ENCODE measurements at places on chromosomes 2 and 18.

DNA sequence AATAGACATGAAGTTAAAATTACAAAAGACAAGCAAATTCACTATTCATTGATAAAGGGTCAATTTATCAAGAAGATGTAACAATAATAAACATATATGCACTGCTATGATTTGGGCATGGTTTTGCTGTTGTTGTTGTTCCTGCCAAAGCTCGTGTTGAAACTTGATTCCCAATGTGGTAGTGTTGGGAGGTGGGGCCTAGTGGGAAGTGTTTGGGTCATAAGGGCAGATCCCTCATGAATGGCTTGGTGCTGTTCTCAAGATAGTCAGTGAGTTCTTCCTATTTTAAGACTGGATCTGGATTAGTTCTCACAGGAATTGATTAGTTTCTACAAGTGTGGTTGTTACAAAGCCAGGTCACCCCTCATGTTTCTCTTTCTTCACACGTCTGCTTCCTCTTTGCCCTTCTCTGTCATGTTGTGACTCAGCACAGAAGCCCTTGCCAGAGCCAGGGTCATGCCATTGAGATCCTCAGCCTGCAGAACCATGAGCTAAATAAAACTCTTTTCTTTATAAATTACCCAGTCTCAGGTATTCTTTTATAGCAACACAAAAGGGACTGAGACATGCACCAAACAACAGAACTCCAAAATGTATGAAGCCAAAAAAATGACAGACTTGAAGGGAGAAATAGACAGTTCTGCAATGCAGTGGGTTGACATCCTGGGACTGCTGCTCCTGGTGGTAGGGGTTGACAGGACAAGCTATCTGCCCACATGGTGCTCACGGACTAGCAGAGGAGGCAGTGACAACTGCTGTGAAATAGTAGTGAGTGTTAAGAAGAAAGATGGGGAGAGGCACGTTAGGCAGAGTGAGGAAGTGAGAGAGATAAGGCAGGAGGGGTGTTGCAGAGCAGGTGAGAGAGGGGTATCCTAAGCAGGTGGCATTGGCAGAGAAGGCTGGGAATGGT lies 18.6 kb upstream of the SKA1 start:
- DNase-seq = no peak

GRCh38 chr18:38951633-38952032 lies 1386.0 kb upstream of the CELF4 start:
- DNase-seq = no peak

- DNase-seq = no peak
Observed at GRCh38 chr18:28063271-28063761, 113.6 kb downstream of the CDH2 start.

GRCh38 chr2:46167406-46167805 lies 129.8 kb upstream of the EPAS1 start:
- DNase-seq = no peak

- DNase-seq = peak; percentile 28
Observed at GRCh38 chr18:61127714-61128467, 205.3 kb upstream of the CDH20 start.

GRCh38 chr2:144890828-144891227 lies 370.9 kb upstream of the ZEB2 start:
- no peak for DNase-seq

DNA sequence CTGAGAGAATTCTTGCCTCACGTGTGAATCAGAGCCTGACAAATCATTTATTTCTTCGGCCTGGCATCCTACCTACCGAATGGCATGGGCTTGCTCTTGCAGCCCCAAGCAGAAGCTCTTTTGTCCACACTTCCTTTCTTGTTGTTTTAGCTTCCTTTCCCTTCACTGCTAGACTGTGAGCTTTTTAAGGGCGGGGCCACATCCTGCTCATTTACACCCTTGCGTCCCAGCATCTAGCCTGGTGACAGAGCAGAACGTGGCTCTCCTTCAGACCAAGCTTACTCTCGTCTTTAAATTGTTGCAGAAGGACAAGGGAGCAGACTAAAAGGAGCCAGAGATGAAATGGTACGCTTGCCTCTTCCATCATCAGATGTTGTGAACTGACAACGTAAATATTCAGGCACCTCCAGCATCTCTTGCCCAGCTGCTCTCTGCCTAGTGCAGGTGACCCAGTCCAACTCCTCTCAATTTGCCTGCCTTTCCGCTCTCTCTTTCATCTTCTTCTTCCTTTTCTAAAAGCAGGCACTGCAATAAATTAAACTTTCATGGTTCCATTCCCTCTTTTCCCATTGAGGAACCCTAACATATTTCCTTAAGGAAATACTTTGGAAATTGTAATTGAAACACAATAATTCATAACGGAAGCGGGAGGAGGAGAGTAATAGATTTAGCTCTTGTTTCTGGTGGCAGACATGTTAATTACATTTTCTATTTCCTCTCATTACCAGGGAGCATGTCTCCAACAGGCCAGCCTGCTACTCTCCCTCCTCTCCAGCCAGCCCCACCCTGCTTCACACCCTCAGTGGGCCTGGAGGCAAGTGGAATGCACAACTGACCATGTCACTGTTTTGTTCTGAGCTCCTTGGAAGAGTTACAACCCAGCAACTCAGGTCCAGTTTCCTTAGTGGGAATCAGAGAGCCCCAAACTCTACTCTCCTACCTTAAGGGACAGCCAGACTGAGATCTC lies 228.1 kb upstream of the TRIB2 start:
- DNase-seq = no peak

- no peak for DNase-seq
Observed at GRCh38 chr2:9527995-9528787, 27.4 kb downstream of the ADAM17 start.

GRCh38 chr2:63378589-63378988 lies 209.7 kb downstream of the WDPCP start:
- DNase-seq = no peak

DNA sequence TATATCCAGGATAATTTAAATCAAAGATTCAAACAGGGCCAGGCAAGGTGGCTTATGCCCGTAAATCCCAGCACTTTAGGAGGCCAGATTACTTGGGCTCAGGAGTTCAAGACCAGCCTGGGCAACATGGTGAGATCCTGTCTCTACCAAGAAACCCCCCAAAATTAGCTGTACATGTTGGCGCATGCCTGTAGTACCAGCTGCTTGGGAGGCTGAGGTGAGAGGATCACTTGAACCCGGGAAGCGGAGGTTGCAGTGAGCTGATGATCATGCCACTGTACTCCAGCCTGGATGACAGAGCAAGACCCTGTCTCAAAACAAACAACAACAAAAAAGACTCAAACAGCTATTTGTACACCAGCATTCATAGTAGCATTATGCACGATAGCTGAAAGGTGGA lies 9.2 kb downstream of the RAB10 start:
- DNase-seq = no peak

DNA sequence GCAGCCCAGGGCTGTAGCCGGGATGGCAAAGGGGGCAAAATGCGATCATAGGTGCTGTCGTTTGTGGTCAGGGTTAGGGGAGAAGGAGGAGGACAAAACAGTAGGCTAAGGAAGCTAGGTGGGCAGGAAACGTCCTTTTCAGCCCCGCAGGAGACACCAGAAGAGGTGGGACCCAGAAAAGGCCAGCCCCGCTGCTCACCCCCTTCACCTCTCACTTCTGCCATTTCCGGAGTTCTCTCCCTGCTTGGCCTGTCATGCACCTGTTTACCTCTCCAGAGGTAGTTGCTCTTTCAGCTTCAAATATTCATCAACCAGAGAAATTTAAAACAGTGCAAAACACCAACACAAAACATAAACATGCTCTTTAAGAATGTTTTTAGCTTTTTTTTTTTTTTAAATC lies 849 bp downstream of the AQP4 start:
- no peak for DNase-seq

All from H9 (cell line).